ENCODE measurements at places on chromosomes 5 and 9.
A peak's percentile ranks its signal among the peaks of the same experiment; 100 is the strongest.

DNA sequence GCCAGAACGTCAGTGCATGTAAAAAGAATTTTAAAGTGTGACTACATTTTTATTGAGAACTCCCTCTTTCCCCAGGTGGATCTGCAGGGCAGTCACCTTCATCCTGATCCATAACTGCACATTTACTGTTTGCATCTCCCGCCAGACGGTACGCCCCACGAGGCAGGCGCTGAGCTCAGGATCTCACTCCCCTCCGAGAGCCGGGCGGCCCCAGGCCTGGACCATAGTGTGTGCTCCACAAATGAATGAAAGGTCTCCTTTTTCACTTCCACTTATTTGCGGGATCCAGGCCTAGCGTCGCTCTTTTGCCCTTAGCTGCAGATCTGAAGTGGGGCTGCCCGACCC is 378 bp downstream of the DROSHA start:
- no peak for DNase-seq

GRCh38 chr5:181186986-181187499 is 18.0 kb downstream of the TRIM7 start:
- no peak for DNase-seq

DNA sequence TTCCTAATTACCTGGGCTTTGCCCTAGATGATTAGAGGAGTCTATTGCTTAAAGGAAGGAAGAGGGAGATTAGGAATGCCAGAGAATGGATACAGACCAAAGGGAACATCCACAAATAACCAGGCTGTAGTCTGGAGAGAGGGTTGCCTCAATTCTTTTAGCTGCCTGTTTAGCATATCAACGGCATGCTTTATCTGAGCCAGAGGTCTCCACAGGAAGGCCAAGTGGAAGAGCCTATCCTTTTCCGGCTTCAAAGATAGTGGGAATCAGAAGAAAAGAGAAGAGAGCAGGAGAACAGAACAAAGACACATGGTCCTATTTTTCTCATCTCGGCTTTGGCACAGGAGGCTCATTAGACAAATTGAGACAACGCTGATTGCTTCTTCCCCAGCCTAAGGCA is 142.4 kb downstream of the NMUR2 start:
- DNase-seq: no peak

- no peak for DNase-seq
Observed at GRCh38 chr9:126549246-126550006, 64.3 kb upstream of the LMX1B start.

DNA sequence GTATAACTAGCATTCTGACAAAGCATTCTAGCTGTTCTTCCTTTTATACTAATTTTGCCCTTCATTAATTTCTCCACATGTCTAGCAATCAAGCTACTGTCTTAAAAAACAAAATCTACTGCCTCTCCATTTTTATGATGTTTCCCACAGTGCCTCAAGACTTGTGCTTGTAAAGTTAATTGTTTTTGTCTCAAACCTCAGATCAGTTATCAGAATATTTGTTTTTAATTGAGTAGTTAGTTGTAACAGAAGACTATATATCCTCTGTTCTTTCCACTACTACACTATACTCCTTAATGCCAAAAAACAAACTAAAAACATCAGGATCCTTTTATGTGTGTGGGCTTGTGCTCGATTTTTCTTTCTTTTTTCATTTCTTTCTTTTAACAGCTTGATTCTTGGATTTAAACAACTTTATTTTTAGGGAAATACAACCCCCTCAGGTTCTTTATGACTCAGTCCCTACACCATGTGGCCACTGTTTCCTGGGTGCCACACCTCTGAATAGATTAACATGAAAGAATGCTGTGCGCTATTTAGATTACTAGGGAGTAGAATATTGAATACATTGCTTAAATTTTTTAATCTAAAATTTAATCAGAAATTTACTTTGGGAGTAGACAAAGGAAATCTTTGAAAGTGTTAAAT is 1.2 kb downstream of the ASPN start:
- no peak for DNase-seq

GRCh38 chr9:136352682-136353081 is 10.9 kb downstream of the DNLZ start:
- no peak for DNase-seq

DNA sequence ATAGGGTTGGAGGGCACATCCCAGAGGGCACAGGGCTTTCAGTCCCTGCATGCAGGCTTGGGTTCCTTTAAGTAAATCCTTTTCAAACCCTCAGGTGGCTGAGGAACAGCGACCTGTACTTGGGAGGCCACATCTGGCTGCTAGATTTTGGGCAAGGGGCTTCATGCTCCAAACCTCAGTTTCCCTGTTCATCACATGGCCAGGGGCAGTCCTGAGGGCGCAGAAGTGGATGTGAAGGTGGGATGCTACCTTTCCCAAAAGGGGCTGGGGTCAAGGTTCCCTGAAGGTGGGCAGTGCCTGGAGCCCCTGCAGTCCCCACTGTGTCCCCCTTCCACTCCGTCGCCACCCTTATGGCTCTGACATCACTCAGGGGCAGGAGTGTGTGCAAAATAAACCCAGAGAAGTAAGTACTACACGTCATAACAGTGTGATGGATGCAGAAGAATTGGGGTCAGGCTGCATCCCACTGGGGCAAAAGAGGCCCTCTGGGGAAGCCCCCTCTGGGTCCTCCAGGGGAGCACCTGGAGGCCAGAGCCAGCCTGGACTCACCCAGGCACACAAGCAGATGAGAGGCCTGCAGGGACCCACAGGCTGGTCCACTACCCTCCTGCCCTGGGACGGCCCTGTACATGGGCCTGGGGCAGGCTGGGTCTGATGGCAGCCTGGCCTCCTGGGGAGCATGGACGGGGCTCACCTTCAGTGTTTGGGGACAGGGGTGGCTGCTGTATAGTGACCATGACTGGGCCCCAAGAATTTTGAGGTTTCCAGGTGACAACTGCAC is 1.9 kb upstream of the CARD19 start:
- DNase-seq: no peak

GRCh38 chr5:168660691-168661090 is 81.5 kb upstream of the PANK3 start:
- DNase-seq: no peak

- DNase-seq: no peak
Observed at GRCh38 chr5:167871091-167871490, 420.4 kb upstream of the WWC1 start.

DNA sequence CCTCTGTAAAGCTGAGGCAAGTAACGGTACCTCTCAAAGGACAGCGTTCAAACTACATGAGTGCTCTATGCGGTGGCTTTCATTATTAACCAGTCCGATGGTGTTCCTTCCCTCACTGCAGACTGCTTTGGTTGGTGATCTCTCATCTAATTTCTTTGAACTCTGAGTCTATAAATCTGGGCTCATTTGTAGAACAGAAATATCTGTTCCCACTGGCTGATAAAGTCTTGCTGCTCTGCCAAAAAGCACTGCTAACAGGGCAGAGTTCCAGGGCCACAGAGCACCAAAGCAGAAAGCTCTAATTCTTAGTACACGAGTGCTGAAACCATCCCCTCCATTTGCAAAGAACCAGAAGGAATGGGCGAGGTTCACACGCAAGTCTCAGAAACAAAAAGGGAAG is 81.9 kb downstream of the MED27 start:
- no peak for DNase-seq

DNA sequence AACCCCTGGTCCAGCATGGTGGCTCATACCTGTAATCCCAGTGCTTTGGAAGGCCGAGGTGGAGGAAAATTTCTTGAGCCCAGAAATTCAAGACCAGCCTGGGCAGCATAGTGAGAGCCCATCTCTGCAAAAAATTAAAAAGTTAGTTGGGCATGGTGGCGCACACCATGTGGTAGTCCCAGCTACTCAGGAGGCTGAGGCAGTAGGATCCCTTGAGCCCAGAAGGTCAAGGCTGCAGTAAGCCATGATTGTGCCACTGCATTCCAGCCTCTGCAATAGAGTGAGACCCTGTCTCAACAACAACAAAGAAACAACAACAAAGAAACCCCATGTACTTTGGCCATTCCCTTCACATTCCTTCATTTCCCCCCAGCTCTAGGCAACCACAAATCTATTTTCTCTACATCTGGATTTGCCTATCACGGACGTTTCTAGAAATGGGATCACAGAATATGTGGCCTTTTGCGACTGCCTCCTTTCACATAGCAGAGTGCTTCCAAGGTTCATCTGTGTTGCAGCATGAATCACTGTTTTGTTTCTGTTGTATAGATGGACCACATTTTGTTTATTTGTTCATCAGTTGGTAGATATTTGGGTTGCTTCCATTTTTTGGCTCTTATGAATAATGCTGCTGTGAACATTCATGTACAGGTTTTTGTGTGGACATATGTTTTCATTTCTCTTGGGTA is 17.9 kb downstream of the MIGA2 start:
- no peak for DNase-seq

GRCh38 chr9:123058834-123059233 is 25.4 kb downstream of the GPR21 start:
- DNase-seq: no peak

DNA sequence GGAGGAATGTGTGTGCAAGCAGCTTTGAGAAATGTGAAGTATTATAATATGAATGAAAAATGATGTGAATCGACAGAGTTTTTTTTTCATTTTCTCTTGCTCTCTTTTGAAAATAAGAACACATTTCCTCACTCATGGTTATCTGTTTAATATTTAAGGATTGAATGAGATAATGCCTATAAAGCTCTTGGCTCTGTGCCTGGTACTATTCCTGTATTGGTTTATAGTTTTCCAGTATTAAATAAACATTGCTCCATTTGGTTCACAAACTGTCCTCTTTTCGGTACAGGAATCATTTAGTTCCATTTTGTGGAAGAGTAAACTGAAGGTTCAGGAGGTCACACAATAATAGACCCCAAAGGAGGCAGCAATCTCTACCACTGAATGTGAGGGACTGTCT is 1185.5 kb upstream of the WWC1 start:
- no peak for DNase-seq

DNA sequence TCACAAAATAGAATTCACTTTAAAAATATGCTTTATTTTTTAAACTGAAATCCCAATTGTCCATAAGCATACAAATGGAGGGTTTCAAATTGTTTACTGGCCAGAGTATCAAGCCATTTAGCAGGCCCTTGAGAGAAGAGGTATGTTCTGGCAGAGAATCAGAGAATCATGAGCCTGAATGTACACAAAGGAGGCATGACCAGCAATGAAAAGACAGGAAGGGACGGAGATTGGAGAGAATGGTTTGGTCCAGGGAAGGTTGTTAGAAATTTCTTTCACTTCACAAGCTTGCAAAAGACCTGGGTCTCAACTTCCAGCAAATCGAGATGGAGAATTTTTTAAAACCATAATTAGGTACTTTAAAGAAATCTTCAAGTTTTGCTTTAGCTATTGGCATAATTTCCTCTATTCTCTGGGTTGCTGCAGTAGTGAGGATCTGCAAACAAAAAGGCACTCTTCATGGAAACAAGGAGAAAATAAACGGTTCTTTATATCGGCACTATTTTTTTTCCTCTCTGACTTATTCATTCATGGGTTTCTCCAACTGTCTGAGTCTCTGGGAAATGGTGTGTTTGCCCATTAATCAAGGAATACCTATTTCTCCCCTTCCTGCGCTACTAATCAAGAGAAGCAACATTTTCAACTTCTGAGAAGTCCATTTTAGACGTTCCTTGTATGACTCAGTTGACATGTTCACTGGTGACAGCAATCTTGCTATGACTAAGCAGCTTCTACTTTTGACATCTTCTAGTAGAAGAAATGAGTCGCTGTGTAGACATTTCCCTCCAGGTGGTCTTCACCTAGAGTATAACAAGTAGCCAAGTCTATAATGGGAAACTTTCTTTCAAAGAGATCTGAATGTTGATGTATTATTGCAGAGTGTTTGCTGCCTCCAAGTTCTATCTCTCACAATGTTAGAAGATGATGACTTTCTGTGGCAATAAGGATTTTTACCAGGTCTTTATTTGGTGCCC is 23.1 kb upstream of the ERCC6L2 start:
- DNase-seq: no peak

GRCh38 chr5:172801179-172801671 is 30.2 kb upstream of the DUSP1 start:
- no peak for DNase-seq

DNA sequence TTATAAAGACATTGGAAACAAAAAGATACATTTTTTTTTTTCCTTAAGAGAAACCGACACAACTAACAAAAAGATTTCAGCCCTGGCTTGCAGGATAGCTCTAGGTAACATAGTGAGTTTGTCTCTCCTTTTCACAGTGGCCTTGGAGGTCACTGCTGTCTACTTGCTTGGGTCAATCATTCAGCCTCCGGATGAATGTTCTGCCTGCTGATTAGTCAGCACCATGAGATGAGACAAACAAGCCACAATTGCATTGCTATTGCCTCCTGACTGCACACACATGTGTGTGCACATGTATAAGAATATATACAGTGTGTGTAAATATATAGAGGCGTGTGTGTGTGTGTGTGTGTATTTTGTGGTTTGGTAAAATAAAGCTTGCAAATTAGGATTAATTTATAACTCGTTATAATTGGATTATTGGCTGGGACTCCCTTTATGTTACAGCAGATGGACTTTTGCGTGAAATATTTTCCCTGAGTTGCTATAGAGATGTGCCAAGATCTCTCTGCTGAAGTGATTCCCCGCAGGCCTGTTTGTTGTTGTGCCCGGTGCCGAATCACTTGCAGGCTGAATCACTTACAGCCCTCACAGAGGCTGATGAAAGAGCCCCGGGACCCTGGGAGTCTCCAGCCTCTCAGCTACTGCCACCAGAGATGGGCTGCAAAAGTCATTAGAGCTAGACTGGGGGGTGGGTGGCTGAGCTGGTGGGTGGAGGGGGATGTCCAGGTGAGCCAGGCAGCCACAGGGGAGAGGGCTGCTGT is 161.2 kb downstream of the FGF18 start:
- DNase-seq: no peak

- no peak for DNase-seq
Observed at GRCh38 chr5:100479079-100479688, 56.0 kb upstream of the FAM174A start.

GRCh38 chr5:152864447-152864846 is 459.4 kb upstream of the NMUR2 start:
- DNase-seq: no peak

DNA sequence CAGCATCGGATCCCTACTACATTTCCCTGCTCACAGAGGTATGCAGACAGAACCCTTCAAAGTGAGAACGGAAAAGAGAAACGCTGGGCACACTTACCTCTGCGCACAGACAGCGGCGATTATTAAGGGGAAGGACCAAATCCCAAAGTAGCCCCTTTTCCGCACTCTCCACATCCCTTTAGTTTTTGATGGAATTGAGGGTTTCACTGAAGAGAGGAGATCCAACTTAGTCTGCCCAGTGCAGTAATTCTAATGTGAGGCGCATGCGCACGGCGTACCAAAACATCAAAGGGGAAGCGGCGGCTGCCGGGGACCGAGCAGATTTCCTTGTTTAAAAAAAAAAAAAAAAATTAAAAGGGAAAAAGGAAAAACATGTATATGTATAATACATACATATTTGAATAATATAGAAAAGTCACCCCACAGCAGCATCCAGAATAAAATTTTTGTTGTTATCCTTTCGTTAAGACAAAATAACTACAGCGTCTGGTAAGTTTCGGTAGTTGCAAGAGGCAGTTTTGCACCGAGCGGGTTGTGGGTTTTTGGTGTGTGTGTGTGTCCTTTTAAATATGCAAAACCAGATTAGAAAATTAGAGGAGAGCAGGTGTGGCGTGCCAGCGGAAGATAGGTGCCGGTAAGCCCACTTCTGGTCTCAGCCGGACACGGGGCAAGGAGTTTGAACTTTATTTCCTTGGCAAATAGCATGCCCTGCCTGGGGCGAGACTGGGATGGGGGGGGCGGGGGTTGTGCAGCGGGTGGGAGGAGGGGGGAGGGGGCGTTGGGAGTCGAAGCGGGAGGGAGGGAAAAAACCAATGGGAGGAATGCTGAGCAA is at the start of gene GABRB2:
Gene GABRB2 (minus strand): TSS at position 256 of the 832 bp plus-strand sequence. CDS start 82 bp downstream, at position 174.
- peak; percentile 21 for DNase-seq

GRCh38 chr5:62306323-62306895 is 403 bp downstream of the KIF2A start:
- DNase-seq: no peak

Data from C1 segment of cervical spinal cord (tissue), 14 donors.